ENCODE measurements at places on chromosomes 2 and 18.

DNA sequence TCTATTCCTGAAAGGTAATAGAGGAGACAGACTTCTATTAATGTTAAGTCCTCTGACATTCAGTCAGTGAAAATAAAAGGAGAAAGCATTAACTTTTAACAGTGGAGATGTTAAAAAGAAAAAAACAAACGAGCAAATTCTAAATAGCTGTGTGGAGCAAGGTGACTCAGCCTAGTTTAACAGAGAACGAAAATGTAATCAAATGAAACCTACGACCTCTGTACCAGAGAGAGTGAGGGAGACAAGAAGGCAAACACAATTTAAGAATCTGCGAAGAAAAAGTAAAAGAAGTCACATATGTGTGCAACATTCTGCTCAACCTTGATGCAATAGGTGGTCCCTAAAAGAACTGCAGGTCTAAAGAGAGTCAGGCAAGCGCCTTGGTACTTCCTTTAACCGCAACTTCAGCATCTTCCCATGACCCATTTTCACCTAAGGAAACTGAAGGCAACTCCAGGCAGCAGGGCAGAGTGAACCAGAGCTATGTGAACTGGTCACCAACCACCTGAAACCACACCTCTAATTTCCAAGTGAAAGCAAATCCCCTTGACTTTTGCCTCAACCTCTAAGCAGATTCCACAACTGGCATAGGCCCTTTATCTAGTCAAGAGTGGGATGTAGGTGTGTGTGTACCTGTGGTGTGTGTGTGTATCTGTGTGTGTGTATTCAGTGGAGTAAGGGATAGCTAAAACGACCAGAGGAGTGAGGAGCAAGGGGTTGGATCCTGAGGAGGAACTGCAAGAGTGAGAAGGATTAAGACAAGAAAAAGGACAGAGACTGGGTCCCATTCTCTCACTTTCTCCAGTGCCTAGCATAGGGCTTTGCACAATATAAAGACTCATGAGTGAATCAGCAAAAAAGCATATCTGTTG lies 43.0 kb downstream of the FIGN start:
- no peak for DNase-seq

GRCh38 chr2:241857041-241857541 lies 1.6 kb downstream of the PDCD1 start:
- DNase-seq, result no peak

- DNase-seq, result no peak
These were observed 47.4 kb upstream of the KDM3A start for GRCh38 chr2:86393521-86394491.

DNA sequence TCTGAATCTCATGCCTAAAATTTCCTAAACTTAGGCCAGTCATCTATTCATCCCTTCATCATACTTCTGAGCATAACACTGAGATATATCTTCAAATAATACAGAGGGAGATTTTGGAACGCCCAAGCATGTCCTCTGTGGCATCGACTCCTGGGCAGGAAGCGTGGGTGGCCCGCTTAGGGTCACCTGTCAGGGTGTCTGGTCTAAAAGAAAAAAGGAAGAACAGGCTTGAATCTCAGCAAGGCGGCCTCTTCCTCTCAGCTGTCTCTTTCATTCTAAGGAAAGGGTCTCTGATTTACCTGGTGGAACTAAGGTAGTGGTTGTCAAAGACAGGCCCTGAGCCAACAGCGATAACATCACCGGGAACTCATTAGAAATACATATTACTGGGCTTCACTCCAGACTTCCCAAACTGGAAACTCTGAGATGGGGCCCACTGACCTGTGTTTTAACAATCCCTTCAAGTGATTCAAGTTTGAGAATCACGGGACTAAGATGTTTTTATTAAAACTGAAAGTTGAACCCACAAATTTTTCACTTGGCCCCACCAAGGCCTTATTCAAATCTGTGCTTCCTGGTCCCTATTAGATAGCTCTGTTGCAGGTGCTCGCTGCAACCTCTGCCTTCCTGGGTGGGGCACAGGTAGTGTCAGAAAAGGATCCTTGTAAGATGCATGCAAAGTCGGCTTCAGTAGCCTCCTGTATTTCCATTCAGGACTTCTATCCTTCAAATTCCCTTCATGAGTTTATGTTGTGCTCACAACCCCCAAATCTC lies 162.3 kb upstream of the CCDC68 start:
- DNase-seq, result no peak

- no peak for DNase-seq
These were observed 163.3 kb upstream of the STK17B start for GRCh38 chr2:196334710-196335109.

GRCh38 chr2:70474256-70474848 lies 79.3 kb downstream of the TGFA start:
- no peak for DNase-seq

DNA sequence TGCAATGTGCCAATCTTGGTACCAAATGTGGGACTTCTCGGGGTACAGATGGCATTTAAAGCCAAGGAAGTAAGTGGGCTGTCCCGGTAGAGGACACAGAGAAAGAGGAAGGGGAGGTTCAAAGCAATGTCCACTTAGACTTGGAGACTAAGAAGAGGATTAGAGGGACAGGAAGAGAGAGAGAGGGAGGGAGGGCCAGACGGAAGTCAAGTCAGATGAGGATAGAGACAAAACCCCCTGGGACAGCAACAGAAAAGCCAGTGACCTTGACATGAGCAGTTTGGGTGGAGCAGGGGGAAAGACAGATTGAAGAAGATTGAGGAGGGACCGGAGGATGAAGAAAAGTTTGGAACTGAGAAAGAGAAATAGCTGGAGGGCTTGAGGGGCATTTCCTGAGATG lies 164.5 kb downstream of the NCK2 start:
- no peak for DNase-seq

DNA sequence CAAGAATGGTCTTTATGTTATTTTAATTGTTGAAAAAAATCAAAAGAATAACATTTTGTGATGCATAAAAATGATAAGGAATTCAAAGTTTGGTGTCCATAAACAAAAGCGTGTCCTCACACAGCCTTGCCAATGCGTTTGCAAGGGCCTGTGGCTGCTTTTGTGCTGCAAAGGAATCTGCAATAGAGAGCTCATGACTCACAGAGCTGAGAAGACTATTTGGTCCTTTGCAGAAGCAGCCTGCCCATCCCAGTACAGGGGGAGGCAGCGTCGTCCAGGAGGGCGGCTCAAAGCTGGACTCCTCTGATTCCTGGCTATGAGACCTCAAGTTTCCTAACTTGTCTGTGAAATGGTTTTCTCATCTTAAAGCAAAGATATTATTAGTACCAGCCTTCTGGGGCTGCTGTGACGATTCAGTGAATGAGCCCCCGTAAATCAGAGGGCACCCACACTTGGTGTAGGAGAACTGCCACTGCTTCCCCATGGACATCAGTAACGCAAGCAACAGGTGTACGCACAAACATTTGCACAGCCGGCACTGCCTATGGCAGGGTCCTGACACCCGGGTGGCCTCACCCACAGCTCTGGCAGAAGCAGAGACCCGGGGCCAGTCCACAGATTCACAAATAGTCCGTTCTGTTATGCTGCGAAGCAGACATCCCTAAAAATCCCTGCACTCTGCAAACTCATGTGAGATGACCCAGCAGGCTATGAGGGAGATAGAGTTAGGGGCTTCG lies 70.6 kb upstream of the ASAP2 start:
- no peak for DNase-seq

DNA sequence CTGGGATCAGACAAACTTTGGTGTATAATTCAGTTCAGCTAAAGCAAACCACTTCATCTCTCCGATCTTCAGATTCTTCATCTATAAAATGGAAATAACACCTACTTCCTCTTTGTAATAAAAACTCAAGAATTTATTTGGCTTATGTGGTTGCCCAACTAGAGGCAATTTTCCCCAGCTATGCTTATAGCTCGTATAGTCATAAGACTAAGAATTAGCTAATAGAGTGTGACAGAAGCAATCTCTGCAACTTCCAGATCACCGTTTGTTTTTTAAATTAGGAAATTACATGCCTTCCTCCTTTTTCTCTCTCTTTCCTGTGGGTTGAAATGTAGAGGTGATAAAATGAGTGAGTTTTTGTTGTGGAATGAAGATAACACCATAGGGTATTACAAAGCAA lies 35.3 kb upstream of the KCNF1 start:
- DNase-seq, result no peak

GRCh38 chr2:23283653-23284052 lies 101.3 kb upstream of the KLHL29 start:
- no peak for DNase-seq

DNA sequence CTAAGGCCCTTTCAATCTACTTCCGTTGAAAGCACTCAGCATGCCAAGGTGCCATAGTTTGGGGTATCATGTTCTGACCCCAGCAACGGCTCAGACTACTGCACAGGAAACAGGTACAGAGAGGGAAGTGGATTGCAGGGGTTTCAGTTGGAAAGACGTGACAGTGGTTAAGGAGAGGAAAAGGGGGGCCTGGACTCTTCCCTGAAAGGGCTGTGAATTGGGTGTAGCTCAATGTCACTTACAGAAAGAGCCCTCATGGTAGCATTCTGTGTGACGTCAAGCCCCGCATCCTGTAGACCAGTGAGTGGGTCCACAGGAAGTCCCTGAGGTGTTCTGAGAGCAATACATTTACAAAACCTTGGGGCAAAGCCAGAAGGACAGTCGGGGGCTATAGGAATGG lies 121.5 kb upstream of the GYPC start:
- DNase-seq, result no peak

GRCh38 chr18:9764011-9764481 lies 55.9 kb downstream of the RAB31 start:
- DNase-seq, result peak; percentile 24

DNA sequence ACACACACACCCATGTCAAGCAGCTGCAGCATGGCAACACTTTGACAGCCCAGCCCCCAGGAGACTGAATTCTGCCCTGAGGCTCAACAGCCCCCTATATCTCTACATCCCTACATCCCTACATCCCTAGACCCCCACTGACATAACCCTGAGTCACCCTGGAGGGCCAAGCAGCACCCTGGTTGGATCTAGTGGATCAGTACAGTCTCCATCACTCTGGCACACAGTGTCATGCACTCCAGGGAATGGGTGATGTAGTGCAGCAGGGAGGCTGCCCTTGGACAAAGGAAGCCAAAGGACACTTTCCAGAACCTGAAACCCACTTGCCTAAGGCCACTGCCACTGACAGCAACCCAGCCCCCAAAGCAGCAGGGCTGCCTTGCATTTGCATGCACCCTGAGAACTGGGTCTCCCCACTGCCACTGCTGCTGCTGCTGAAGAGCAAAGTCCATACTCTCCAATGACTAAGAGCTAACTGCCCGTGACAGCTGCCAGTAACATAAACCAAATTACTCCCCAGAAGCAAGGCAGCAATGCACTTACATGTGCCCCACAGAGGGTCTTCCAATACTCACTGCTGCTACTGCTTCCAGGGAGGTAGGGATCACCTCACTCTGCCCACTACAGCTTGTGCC lies 681.6 kb upstream of the KLHL29 start:
- no peak for DNase-seq

DNA sequence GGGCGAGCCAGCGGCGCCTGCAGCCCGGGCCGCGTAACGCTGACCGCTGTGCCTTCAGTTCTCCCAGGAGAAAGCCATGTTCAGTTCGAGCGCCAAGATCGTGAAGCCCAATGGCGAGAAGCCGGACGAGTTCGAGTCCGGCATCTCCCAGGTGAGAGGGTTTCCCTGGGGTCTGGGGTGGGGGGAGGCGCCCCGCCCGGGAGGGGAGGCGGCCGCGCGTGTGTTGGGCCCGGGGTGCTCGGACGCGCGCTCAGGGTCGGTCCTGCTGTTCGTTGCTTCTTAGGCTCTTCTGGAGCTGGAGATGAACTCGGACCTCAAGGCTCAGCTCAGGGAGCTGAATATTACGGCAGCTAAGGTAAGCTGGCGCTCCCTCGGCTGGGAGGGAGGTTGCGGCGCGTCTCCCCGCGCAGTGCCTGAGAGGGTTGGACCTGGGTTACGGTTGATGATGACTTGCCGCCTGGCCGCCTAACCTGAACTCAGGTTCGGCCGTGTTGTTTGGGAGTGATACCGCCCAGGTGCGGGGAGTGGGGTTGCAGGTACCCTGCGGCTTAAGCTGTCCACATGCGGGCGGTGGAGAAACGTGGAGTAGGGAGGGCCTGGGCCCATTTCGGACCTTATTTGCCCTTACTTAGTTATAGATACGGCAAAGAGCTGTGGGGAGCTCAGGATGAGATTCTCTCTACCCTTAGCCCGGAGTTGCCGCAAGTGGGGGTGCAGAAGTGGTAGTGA lies 638 bp downstream of the RPS7 start:
- no peak for DNase-seq

- no peak for DNase-seq
These were observed 36.4 kb downstream of the WDSUB1 start for GRCh38 chr2:159249990-159250715.

DNA sequence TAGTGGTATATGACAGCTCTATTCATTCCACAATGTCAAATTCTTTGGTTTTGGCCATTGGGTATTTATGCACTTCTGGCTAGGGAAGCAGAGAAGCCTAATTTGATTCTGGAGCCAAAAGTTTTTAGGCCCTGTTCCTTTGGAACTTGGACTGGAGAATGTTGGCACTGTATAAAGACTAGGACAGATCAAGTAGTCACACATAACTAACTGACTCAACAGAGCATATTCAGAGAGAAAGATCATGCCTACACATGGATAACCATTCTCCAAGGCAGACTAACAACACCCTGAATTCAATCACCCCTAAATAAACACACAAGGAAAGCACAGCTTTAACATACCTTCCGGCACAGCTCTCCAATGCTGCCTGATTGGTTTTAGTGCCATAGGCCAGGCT lies 62.9 kb downstream of the ARHGAP15 start:
- DNase-seq, result no peak

DNA sequence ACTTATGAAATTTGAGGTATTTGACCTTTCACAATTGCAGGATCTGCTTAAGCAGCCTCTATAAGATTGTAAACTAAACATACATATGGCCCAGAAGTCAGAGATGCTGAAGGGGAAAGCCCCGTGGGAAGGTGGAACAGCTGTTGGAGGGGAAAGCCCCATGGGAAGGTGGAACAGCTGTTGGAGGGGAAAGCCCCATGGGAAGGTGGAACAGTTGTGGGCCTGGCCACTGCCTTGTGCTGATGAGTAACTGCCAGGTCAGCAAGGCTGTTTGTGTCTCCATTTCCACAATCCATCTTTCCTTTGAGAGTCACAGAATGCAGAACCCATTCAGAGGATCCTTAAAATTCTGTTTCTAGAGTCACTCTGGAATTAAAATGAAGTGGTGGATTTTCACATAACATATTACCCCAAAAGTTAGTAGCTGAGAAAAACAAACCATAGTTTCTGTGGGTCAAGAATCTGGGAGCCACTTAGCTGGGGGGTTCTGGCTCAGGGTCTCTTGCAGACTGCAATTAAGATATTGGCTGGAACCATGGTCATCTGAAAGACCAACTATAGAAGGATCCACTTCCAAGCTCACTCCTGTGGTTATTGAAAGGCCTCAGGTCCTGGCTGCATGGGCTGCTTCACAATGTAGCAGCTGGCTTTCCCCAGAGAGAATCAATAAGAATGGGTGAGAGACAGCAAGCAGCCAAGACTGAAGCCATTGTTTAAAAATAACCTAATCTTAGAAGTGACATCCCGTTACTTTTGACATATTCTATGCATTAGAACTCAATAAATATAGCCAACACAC lies 86.6 kb upstream of the CAVIN2 start:
- DNase-seq, result no peak

GRCh38 chr2:173216668-173217067 lies 138.0 kb upstream of the CDCA7 start:
- no peak for DNase-seq
